ENCODE measurements at places on chromosomes 16 and 17.

DNA sequence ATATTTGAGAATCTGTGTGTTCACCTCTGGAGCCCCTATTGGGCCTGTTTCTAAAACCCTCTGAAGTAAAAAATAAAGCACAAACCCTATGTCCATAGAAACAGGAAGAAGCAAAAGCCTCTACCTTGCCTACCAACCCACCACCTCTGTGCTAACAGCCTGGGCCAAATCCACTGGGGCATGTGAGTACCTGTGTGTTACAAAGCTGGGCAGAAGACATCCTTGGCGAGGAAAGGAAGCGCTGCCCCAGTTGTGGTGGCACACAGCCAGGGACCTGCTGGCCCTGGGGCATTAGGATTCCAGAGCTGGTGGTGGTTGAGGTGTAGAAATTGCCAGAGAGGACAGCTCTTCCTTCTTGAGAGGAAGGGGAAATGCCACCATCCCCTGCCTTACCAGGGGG, 30.0 kb downstream of the MYO18A start:
- no peak for DNase-seq

DNA sequence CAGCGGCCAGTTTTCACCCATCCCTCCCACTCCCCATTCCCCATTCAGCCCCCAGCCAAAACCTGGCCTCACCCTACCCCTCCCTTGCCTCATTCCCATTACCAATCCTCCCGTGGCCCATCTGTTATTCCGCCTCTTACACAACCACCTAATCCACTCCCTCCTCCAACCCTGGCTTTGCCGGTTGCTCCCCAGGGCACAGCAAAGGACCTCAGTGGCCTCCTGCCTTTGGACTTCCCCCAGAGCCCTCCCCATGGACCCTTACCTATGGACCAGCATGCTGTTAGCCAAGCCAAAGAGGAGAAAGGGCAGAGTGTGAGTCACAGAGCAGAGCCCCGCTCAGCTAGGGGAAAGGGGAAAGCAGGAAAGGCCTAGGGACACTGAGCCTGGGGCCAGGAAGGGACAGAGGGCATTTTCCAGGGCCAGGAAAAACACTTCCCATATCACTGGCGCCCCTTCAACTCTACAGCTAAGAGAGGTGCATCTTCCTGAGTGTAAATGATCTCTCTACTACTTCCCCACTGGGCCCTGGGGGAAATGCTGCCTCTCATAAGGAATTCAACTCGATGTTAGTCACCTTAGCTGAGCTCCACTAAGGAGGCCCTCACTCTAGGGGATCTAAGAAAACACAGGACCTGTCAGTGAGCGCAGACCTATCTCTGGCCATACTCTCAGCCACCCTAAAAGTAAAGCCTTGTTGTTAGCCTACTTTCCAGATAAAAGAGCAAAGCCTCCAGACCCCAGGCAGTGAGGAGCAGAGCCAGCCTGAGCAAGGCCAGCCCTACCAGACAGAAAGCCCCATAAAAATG, 10.6 kb downstream of the PEMT start:
- DNase-seq = no peak

DNA sequence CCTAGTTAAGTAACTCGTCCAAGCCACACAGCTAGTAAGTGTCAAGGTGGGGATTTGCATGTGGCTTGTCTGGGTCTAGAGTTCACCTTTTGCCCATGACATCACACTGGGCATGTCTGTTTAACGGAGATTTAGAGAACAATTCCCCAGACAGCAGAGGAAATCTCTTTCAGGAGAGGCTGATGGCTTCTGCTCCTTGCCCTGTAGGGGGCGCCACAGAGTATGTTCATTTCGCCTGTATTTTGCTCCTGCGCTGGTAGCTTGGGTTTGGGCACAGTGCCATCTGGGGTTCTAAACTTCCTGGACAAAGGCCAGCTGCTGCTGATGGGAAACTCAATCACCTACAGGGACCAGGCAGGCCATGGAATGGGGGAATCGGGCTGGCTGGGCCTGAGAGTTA, 20.4 kb downstream of the OTOA start:
- peak; percentile 37 for DNase-seq

DNA sequence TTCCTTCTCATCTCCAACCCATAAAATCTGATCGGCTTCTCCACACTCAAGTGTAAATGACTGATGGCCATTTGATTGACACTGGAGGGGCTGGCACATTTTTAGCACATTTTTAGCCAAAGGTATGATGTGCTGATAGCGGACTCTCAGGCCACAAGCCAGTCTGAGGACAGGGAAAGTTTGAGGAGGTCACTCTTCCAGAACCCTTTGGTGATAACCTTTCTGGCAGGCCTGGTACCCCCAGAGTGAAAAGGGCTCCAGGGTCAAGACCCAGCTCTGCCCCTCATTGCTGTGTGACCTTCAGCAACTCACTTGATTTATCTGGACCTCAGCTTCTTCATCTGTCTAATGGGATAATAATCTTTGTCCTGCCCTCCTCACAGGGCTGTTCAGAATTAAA, 1.7 kb upstream of the NLRC5 start:
- DNase-seq = no peak

DNA sequence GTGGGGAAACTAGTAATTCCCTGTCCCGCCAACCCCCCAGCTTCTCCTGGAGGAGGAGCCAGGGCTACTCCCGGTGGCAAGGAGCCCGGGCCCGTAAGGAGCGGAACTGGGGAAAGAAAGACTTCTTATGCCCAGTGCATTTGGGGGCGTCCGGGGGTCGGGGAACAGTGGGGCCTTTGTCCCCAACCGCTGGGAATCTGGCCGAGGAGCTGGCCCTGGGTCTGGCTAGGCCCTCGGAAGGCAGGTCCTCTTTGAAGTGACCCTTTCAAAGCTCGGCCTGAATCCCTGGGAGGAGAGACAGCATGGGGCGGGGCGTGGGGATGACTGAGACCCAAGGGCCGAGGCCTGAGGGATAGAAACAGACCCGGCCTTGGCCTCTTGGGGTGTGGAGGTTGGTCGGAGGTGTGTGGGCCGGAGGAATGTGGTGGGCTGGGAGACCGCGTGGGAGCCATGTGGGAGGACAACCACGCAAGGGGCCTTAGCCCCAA, 6.0 kb downstream of the ARHGAP23 start:
- DNase-seq = no peak

GRCh38 chr16:85419503-85420408, 193.4 kb upstream of the GSE1 start:
- no peak for DNase-seq

- no peak for DNase-seq
Measured at GRCh38 chr16:27712251-27712711, 162.3 kb downstream of the KATNIP start.

GRCh38 chr17:43998552-43998951, 5.9 kb upstream of the NAGS start:
- DNase-seq = no peak

- DNase-seq = no peak
Measured at GRCh38 chr17:281365-281999, 71.1 kb downstream of the RPH3AL start.

- no peak for DNase-seq
Measured at GRCh38 chr16:21994856-21995465, 6.0 kb downstream of the PDZD9 start.

DNA sequence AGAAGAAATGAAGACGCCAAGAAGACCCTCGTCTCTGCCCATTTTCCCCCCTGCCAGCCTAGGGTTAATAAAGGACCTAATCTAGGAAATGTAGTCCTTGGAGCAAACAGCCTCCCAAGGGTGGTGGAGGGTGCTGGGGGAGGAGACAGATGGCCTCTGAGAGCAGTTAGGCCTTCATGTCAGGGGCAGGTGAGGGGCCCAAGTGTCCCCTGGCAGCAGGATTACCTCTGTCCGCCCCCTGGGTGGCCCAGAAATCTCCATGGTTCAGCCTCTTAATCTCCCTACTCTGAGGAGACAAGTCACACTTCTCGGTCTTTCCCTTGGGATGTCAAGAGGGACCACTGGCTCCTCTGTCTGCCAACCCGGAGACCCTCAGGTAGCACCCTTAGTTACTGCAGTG, 365.4 kb upstream of the TNRC6C start:
- no peak for DNase-seq

- DNase-seq = no peak
Measured at GRCh38 chr17:9843152-9844010, 17.7 kb downstream of the GLP2R start.

DNA sequence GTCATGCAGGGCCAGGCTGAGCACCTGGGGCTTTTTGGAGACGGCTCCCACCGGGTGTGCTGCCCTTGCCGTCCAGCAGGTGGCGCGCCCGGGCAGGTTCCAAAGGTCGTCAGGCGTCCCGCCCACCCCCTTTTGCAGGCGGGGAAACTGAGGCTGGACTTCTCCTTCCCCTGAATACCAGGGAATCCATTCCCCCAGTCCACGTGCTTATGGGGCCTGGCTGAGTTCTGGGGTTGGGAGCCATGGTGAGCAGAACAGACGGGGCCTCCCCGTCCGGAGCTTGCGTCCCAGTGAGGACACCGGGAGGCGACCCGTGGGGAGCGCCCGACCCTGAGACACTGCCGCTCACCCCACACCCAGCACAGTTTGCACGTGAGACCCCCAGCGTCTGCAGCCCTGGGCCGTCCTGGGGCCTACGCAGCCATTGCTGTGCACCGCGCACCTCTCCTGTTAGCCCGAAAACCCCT, 51.8 kb upstream of the JPH3 start:
- peak; percentile 61 for DNase-seq

GRCh38 chr17:8781776-8782175, 17.4 kb downstream of the MFSD6L start:
- DNase-seq = no peak

DNA sequence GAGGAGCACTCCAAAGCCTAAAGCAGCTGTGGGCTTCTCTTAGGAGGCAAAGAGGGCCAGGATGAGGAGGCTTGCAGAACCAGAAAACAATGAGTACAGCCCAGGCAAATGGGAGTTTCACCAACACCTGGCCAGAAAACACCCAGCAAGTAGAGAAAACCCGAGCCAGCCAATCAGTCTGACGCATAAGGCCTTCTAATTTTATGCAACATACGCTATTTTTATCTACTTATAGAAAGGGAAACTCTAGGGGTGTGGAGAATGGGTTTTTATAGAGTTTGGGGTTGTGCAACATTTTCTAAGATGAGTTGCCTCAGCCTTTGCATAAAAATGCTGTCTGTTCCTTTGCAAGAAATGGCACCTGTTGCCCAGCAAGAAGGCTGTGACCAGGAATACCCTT, 529.0 kb upstream of the CDH5 start:
- DNase-seq = no peak

- no peak for DNase-seq
Measured at GRCh38 chr17:55575058-55575636, 63.9 kb upstream of the SMIM36 start.

DNA sequence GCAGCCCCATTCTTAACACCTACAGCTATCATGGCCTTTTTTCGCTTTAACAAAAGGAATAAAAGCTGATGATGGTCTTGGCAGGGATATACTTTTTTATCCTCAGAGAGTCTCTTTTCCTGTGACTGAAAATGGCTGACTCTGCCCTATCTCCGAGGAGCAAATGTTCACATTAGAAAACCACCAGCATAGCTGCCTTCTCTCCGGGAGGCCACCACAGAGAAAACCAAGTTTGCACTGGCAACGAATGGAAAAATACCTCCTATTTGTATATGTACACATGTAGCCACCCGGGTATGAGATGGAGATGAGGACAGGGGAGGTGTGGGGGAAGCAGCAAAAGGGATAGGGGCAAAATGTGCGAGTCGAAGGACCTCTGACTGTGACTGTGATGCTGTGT, 88.2 kb downstream of the STX8 start:
- no peak for DNase-seq

DNA sequence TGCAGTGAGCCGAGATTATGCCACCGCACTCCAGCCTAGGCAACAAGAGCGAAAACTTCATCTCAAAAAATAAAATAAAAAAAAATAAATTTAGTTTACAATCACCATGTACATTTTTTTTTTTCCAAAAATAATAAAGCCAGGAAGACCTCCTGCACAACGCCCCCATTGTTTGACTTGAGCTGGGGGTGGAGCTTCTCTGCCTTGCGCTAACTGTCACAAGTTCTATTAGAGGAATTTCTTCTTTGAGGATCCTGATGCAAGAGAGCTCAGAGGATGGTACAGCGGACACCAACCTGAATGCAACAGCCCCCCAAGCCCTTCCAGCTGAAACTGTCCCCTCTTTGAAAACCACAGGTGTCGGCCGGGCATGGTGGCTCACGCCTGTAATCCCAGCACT, 24.9 kb upstream of the CBX4 start:
- DNase-seq = no peak

DNA sequence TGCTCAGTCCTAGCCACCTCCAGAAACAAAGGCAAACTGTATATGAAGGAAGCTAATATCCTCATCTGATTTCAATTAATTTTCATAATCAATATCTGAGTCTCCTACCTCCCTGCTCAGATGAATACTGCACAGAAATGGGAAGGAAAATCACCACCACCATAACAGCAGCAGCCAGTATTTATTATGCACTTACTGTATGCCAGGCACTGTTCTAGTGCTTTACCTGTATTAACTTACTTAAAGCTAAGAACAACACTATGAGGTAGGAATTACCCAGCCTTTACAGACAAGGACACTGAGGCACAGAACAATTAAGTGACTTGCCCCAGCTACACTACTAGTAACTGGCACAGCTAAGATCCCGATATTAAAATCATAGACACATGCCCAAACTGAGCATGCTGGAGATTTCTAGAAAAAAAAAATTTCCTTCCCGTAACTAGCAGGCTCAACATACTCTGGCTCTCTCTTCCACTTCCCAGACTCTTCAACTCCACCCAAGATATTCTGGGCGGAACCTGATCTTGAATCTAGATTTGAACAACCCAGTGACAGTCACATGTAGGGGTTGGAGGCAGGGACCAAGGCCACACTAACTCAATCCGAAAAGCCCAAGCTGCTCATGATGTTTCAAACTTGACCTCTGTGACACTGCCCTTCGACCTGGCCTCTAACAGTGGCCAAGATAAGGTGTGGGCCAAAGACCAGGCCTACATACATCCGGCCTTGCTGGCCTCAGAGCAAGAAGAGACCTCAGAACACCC, 3.9 kb downstream of the TRIM25 start:
- no peak for DNase-seq

DNA sequence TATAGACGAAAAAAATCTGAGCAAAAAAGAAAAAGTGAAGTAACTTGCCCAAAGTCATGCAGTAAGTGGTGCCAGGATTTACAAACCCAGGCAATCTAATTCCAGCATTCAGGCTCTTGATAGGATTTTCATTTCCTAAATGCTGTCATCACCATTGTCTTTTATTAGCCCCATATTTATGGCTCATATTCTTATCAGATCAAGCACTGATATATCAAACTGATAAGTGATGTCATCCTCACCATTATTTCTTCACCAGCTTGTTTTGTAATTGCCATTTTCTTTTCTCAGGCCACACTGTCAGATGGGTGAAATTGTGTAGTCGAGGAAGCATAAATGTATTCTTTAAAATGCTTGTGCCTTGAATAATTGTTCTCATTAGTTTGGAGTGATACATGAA, 1.3 kb downstream of the RAD51C start:
- DNase-seq = no peak

DNA sequence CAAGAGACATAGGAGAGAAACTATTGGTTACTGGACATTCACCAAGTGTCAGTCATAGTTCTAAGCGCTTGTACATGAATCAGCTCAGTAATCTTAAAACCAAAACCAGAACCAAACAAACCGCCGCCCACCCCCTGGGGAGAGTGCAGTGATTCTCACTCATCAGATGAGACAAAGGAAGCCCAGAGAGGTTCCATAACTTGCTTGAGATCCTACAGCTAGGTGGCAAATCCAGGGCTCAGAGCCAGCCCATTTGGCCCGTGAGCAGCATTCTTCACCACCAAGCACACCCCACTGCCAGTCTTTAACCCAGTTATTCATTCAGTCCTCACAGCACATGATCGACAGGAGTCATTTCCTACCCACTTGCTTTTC, 37.2 kb upstream of the RGS9 start:
- DNase-seq = peak; percentile 91

All from activated CD4-positive, alpha-beta T cell treated with anti-CD3 and anti-CD28 coated beads, Interleukin-2, Interleukin-6, amounts not matched to agents 100 ng/mL and 50 ng/mL, durations not matched to agents 16 hours and 8 hours (primary cell).